ENCODE measurements at places on chromosomes 13 and 19.

GRCh38 chr19:44747739-44748425 lies 626 bp upstream of the BCL3 start:
- DNase-seq = no peak

DNA sequence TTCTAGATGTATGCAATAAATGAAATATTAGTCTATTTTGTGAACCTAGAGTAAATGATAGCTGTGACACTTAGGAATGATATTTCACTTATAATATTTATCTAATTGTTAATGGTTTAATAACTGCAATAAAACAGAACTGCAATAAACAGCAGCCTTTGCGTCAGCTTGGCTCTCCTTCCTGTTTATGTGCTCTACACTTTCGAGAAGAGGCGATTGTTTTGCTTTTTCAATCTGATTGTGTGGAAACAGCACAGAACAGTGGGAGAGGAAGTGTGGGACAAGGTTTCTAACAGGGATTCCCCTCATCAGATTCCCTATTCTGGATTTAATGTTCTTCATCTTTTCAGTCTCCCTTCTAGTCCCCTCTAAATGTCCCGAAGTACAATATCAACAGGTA lies 17.3 kb upstream of the TRPC4 start:
- DNase-seq = no peak

GRCh38 chr13:109275852-109276251 lies 510.5 kb downstream of the IRS2 start:
- peak; percentile 73 for DNase-seq

DNA sequence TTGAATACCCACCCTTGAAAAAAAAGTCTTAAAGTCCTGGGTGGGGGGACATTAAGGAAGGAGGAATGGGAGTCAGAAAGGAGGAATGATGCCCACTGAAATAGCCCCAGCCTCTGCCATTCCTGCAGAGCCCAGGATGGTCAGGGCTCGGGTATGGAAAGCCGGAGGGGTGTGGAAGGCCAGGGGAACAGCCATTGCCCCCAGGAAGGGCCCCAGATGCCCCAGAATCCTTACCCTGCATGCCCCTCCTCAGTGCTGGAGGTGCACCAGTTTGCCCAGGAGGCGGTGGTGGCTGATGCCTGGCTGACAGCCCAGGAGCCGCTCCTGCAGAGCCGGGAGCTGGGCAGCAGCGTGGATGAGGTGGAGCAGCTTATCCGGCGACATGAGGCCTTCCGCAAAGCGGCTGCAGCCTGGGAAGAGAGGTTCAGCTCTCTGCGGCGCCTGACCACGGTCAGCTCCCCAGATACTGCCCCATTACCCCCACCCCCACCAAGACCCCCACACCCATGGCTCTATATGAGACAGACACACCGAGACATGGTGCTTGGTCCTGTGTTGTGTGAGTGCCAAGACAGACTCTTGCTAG lies 10.7 kb upstream of the SHKBP1 start:
- DNase-seq = no peak

DNA sequence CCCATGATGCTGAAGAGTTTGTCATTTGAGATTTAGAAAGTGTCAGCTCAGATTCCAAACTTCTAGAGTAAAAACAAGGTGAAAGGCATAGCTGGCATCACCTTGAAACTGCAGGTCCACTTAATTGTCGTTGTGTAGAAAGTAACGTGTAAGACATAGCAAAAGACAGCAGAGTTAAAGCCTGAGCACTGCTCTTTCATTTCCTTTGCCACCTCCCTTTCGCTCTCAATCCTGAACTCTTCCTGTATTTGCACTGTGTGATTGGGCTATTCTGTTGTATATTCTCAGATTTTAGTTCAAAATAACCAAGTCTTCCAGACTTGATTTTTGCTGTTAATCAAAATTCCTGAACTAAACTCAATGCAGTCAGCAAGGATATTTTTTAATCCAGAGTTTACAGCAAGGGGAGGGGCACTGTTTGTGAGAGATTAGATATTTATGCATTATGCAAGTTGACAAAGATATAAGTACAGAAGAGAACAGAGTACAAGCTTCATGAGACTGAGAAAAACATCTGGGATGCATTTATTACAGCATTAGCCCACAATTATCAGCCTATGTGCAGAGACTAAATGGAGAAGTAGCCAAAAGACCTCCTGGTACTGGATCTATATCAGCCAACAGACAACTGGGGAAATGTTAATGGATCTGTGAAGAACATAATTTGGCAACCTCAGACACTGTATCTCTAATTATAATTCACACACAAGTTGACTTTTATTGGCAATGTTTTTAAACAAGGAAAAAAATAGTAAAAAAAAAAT lies 328.6 kb downstream of the SUCLA2 start:
- no peak for DNase-seq

DNA sequence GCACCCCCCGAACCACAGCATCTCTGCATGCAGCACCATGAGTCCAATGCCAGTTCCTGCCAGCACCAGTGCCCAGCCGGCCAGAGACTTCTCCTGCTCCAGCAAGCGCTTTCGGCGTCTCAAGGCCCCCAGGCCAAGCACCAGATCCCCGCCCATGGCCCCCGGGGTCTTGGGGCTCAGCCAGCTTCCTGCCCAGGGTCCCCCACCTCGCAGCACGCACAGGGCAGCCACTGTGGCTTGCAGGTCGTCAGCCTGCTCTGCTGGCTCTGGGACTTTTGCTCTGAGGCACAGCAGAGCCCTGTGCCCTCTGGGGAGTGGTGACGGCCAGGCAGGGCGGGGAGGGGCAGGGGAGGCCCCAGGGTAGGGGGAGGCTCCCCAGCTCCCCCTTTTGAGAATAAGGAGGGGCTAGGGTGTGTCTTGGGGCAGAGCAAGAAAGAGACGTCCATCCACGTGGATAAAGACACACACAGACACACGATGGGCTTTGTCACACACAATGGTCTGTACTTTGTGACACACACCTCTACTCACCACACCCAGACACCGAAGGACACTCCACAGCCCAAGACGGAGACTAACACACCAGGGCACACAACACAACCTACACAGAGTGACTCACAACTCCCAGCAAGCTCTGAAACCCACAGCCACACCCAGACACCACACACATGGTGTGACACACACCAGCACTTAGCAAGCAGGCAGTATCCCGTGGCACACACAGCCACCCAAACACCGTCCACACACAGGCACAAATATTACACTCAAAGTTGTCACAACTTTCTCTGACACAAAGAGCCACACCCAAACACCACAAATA lies at the start of gene KCNN4:
Gene KCNN4, minus strand, starts transcription at position 268 of the 820 bp plus-strand sequence. Its CDS starts 112 bp downstream, at position 156.
- DNase-seq = peak; percentile 86

DNA sequence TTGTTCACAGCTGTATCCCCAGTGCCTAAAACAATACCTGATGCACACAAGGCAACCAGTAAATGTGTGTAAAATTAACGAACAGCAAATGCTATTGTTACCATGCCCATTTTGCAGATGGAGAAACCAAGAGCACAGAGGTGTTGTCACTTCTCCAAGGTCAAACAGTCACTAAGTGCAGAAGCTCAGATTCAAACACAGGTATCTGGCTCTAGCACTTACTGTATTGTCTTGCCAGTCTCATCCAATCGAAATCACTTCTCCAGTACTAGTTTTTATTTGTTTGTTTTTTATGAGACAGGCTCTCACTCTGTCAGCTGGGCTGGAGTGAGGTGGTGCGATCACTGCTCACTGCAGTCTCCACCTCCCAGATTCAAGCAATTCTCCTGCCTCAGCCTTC lies 13.7 kb downstream of the PLD3 start:
- DNase-seq = no peak

DNA sequence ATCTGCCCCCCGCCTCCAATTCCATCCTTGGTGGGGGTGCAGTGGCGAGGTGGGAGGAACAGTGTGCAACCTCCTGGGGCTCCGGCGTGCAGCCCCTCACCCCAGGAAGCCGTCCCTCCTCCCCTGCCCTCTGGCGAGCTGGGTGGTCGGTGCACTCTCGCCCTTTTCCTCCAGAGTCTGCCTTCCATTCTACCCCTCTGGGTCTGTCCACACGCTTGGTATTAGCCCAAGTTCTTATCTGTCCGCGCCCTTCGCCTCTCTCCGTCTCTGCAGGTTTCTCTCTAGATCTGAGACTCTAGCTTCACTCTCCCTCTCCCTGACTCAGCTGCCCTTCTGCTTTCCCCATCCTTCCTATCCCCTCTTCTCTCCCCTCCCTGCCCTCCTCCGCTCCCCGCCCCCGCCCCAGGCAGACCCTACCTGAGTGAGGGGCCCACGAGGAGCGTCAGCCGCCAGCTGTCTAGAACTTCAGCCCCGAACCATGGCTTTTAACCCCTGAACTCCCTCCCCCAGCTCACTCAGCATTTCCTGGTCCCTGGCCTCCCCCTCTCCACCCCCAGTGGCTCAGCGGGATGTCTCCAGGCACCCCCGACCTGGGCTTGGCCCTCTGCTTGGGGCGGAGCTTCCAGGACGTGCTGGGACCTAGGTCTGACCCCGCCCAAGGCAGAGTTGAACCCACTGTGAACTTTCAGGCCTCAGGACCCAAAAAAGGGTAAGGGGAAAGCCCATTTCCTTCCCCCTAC lies 499 bp upstream of the KLK13 start:
- DNase-seq = no peak

DNA sequence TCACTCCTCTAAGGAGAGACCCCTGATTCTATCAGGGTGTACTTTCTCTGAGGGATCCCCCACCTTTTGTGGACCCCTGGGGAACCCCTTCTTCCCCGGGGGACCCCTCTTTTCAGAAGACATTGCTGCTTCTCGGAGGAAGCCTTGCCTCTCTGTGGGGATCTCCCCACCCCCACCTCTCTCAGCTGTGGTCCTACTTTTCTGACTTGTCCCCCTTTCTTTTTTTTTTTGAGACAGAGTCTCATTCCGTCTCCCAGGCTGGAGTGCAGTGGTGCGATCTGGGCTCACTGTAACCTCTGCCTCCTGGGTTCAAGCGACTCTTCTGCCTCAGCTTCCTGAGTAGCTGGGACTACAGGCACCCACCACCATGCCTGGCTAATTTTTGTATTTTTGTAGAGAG lies 18.4 kb upstream of the GATAD2A start:
- no peak for DNase-seq

- no peak for DNase-seq
Measured at GRCh38 chr19:2756477-2756876, 16.7 kb upstream of the SLC39A3 start.

- DNase-seq = no peak
Measured at GRCh38 chr13:45276913-45277312, 64.1 kb downstream of the TPT1 start.

- DNase-seq = no peak
Measured at GRCh38 chr19:39845172-39845571, 1.0 kb downstream of the FBL start.

- no peak for DNase-seq
Measured at GRCh38 chr13:67117010-67117550, 113.1 kb downstream of the PCDH9 start.

DNA sequence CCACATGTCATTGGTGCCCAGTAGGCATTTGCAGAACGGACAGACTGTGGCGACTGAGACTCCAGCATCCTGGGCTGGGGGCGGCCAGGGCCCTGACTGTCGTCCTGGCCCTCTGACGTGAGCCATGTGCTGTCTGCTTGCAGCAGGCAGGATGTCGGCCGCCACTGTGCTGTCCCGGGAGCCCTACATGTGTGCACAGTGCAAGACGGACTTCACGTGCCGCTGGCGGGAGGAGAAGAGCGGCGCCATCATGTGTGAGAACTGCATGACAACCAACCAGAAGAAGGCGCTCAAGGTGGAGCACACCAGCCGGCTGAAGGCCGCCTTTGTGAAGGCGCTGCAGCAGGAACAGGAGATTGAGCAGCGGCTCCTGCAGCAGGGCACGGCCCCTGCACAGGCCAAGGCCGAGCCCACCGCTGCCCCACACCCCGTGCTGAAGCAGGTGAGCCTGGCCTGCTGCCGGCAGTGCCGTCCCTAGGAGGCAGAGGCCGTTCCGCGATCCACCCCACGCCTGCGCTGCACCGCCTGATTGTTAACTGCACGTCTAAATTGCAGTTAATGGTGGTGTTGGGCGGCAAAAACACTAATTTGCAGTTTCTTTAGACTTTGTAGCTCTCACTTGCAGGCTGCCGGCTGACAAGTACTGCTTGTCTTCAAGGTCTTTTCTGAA lies 14.2 kb downstream of the TSSK6 start:
- no peak for DNase-seq

GRCh38 chr13:32415019-32415418 lies 12.9 kb downstream of the N4BP2L1 start:
- DNase-seq = peak; percentile 30

DNA sequence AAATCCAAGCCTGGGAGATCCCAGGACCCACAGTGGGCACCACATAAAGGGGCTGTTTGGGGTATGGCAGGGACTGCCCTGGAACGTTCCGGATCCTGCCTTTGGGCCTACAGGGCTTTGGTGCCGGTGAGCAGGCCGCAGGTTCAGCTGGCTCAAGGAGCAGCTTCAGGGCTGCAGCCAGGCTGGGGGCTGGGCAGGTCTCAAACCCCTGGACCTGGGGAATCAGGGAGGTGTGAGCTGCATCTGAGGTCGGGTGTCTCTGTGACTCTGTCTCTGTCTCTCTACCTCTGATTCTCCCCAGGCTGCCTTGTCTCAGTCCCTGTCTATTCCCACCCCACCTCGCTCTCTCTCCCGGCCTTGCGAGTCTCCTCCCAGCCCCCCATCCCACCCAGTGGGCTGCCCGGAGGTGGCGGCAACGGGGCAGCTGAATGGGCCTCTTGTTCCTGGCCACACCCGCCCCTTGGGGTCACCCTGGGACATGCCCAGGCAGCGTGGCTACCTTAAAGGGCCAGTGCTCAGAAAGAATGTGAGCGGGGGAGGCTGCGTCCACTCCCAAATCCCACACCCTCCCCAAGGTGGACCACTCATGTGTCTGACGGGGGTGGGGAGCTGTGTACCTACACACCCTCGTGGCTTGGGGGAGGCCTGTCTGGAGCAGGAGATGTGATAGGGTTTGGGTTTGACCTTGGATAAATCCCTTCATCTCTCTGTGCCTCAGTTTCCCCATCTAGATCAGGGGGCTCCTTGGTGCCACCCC lies 31.1 kb downstream of the NFIC start:
- DNase-seq = peak; percentile 34

DNA sequence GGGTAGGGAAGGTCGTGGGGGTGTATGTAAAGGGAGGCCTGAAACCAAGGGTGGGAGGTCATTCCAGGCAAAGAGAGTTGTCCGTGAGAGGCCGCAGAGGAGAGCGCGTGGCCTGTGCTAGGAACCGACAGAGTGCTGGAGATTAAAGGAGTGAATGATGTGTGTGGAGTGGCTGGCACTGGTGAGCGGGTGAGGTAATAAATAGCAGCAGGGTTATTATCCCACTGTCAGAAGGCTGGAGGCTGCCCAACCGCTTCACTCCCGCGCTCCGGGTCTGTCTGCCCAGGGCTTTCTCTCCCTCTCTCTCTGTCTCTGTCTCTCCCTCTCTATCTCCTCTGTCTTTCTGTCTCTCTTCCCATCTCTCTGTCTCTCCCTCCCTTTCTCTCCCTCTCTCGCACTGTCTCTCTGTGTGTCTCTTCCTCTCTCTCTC lies 17.4 kb downstream of the ZNF579 start:
- no peak for DNase-seq

Measured in epithelial cell of esophagus (primary cell).